GM23248 (cell line): ENCODE measurements at places on chromosomes 12 and 14. TPM values are rescaled to one million over a fixed set of nuclear protein-coding genes. Genes with fewer than 3 reads are reported as not detected.

Gene CLEC14A
- total RNA-seq = 0.63 TPM in 1 of 2 replicates, not detected in the other

Gene GCH1
- 3.9 and 7.3 TPM in 2 replicates for total RNA-seq

Gene TEX52
- total RNA-seq = not detected in 2 replicates

Gene CLEC9A
- not detected in 2 replicates for total RNA-seq

Gene SAMD15
- total RNA-seq = 1.4 and 2.8 TPM in 2 replicates

Gene NPFF
- not detected in 2 replicates for total RNA-seq

- peak; percentile 58 for DNase-seq
Observed at GRCh38 chr12:62006076-62006732, 254.0 kb upstream of the USP15 start.

DNA sequence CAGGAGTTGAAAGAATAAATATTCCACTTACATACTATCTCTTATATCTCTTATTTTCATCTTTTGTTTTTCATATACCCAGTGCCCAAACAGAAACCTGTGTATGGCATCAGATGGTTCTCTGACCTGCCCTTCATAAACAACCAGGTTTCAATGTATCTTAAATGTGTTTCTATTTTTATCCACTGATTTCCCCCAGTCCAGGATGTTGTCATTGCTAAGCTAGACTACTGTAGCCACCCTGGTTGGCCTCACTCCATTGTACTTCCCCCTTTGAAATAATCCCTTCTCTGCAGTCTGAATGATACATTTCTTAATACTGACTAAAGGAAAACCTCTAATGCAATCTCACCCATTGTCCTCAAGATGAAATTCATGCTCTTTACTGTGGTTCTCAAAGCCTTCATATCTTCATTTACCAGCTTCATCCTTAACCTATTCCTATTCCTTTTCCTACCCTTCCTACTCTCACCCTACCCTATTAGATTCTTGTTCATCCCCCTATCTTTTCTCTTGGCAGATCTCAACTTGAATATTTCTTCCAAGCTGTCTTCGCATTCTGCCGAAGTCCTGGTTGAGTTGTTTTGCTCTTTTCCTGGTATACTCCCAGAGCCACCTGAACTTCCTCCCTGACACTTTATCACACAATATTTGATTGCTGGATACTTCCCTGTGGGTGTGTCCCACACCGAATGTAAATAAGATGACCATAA, 312.4 kb downstream of the FOXG1 start:
- DNase-seq = no peak

GRCh38 chr14:24935796-24936195, 114.2 kb downstream of the STXBP6 start:
- no peak for DNase-seq

DNA sequence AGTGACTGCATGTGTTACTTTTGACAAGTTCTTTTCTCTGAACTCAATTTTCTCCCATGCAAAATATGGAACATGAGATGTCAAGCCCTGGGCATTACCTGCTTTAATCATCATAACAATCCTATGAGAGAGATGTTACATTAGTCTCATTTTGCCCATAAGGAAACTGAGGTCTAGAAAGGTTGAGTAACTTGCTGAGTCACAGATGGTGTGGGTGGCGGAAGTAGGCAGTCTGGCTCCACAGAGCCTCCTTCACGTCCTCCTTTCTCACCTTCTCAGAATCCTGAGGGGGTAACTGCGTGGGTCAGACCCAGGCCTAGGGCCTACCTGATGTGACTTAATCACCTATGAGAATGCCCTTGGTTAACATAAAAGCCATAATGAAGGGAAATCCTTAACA, 50.7 kb downstream of the TMTC1 start:
- DNase-seq = peak; percentile 35

DNA sequence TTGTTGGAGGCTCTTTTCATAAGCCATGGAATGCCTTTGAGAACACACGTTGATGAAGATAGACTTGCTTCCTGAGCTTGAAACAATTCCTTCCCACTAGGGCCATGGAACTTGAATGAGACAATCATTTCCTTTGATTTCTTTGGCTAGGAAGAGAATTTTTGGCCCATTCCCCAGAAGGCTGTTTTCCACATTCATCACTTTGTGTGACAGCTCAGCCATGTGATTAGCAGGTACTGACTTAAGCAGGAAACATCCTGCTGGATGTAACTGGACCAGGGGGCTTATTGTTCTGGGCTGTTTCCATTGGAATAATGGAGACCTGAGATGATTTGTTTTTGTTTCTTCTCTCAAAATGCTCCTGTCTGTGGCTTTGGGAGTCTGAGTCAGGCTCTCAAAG, 469.8 kb upstream of the SEL1L start:
- DNase-seq = no peak

DNA sequence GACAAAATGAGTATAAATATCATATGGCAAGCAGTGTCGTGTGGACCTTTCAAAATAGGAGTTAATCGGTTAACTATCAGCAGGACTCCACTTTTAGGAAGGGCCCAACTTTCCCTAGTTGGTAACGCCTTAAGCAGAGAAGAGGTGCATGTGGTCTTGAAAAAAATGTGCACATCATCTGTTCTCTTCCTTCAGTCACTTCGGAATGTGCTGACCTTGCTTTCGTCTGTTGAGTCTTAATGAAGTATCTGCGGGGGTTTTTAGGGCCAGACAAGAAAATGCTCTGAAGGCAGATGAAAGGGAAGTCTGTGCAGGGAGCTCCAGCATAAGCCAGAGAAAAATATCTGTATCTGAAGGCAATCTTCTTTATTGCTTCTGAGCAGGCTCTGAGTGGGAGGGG, 185.2 kb downstream of the AEBP2 start:
- DNase-seq = no peak

GRCh38 chr12:49863946-49864797, 21.3 kb upstream of the BCDIN3D start:
- peak; percentile 23 for DNase-seq
